ENCODE measurements at places on chromosomes 16 and 17.

DNA sequence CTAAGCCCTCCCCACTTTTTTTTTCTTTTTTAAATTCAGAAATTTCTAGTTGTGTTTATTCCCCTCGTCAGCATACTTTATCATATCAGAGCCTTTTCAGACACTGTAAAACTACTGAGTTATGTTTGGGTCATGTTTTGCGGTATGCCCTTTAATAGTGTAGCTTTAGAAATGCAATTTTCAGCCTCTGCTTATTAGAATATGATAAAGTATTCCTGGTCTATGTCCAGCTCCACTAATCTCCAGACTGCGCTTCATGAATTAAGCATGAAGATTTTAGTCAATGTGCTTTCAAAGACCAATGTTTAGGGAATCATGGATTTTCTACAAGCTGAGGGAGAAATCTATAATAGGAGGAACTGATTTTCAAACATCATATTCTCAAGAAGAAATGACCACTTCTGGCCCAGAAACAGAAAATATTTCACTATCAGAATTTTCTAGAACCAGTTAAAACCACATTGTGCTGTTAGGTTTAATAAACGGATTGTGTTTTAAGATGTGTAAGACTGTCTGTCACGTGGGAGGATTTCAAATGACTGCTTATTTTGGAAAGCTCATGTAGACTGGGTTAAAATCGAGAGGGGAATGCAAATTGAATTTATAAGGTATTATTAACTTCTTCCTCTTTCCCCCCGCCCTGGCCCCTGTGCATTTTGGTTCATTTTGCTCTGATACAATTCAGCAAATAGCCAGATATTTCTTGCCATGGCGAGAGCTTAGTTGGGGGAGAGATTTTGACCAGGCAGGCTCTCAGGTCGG, 498.5 kb downstream of the WWOX start:
- DNase-seq: no peak

- no peak for DNase-seq
Measured at GRCh38 chr17:14225254-14225980, 11.2 kb downstream of the CDRT15 start.

- DNase-seq: no peak
Measured at GRCh38 chr16:87306516-87306915, 10.7 kb downstream of the C16orf95 start.

DNA sequence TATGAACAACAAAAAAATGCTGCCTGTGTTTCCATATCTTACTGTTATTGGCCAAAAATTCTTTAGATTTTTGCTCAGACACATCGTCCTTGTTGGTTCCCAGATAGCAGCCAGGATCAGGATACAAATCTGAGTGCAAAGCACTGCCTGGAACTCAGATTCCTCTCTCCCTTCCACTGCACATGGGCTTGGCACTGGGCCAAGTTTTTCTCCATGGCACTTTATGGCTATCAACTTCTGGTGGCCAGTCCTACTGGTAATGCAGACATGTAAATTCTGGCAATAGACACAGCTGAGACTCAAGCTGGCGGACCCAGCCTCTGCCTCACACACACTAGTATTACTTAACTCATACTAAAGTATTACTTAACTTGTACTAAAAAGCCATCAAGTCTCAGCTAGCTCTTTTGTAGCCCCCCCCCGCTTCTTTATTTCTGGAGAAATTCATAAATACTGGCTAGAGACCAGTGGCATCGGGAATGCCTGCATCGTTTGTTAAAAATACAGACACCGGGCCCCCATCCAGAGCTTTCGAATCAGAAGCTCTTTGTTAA, 181.2 kb upstream of the COX10 start:
- no peak for DNase-seq

DNA sequence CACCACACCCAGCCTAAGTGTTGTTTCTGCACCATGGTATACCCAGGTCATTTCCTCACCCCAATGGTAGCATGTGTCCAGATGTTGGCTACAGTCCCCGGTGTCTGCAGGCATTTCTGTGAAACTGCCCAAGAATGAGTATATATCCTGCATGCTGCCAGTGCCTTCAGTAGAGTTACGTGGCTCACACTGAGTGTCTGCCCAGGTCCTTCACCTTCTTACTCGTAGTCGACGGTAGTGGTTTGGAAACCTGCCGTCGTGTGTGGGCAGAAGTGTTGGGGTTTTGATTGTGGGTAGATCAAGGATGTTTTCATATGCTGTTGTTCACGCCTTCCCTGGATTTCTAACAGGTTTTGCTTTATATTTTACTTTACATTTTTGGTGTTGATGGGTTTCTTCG, 16.8 kb downstream of the TCF25 start:
- no peak for DNase-seq

DNA sequence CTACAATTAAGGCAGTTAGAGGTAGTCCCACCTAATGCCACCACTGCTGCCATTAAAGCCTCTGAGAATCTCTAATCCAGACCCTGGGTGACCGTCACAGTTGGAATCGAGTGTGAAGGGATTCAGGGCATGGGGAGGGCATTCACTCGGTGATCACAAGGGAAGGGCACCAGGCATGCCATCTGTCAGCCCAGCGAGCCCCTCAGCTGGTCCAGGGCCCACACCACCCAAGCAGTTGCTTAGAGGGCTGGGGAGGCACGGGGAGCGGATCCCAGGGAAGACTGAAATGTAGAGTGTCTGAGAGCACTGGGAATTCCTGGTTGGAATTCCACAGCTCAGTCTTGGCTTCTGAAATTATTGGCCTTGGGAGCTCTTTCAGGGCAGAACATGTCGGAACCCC, 294.6 kb downstream of the CPPED1 start:
- no peak for DNase-seq

- no peak for DNase-seq
Measured at GRCh38 chr17:65109990-65110680, 27.0 kb upstream of the RGS9 start.

DNA sequence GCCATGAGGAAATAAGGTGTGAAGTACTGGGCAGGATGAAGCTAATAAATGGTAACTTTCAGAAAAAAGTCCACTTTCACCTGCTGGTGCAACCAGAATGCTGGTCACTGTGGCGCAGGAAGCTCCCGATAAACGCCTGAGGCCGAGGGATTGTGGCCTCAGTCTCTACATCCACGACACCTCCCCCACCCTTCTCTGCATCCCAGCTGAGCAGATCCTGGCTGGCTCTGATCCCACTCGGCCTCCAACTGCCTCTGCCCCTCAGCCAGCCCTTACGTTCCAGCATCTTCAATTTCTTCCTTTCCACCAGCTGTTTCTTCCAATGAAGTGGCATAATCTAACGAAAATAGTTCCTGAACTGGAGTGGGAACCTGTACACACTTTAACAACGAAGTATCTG, 49.5 kb downstream of the COX4I1 start:
- no peak for DNase-seq

DNA sequence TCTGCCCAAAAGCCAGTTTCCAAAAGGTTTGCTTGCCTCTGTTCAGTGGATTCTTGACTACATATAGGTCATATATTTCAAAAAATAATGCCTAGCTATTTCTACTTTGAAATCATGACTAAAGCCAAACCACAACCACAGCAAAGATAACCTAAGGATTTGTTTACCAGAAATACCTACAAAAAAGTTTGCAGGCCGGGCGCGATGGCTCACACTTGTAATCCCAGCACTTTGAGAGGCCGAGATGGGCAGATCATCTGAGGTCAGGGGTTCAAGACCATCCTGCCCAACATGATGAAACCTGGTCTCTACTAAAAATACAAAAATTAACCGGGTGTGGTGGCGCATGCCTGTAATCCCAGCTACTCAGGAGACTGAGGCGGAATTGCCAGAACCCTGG, 15.2 kb downstream of the CARHSP1 start:
- DNase-seq: no peak

DNA sequence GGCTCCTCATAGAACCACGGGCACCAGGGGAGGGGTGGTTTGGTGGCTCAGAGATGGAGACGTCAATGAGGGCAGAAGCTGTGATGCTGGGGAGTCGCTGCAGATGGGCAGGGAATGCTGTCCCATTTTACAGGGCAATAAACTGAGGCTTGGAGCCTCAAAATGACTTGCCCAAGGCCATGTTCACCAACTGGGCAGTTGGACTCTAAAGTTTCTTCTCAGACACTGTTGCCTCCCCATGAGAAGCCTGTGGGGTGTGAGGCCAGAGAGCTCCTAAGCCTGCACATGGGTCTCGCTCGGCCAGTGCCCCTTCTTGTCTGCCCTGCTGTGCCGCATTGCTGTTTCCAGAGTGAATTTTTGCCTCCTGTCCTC, 38.6 kb downstream of the CPNE2 start:
- DNase-seq: no peak

DNA sequence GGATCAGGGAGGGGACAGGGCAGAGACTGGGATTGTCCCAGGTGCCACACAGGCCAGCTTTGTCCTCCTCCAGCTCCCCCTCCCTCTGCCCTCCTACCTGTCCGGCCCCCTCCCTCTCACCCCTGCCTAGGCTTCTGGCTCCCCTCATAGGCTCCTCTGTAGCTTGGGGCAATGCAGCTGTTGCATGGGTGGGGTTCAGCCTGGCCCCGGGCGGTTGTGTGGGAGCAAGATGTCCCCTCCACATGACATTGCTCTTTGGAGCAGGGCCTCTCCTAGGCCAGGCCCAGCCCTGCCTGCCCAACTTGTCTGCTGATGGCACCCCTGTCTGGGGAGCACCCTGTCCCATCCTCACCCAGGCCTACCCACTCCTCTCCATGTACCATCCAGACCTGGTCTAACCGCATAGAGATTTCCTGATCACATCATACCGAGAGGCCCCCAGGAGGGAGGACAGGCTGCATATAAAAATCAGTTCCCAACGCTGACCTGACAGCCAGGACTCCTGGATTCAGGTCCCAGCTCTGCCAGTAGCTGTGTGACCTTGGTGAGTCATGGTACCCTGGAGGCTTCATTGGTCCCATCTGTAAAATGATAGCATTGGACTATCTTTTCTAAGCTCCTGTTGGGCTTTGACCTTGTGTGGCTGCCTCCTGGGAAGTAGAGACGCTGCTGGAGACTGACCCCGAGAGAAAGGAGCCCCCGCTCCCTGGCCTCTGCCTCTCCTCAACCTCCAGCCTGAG, 48.8 kb upstream of the DLX4 start:
- DNase-seq: no peak

DNA sequence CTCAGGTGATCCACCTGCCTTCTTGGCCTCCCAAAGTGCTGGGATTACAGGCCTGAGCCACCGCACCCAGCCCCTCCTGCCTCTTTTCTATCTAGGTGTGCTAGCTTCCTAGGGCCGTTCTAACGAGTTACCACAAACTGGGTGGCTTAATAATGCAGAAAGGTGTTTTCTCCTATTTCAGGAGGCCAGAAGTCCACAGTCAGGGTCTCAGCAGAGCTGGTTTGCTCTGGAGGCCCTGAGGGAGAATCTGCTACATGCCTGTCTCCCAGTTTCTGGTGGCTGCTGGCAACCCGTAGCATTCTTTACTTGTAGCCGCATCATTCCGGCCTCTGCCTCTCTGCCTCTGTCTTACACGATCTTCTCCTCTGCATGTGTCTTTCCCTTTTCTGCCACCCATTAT, 89.2 kb downstream of the NTN1 start:
- DNase-seq: no peak

GRCh38 chr17:5516060-5516792, 29.9 kb downstream of the MIS12 start:
- no peak for DNase-seq

- no peak for DNase-seq
Measured at GRCh38 chr17:11797803-11798202, 199.5 kb downstream of the ZNF18 start.

GRCh38 chr17:79917902-79918484, 78.8 kb upstream of the CBX4 start:
- DNase-seq: no peak

GRCh38 chr16:81480606-81481206, 36.1 kb downstream of the CMIP start:
- DNase-seq: no peak
